Activated gamma-delta T cell (primary cell): ENCODE measurements at places on chromosomes 7 and 10.

GRCh38 chr10:113691381-113691780 lies 11.7 kb downstream of the CASP7 start:
- no peak for DNase-seq

DNA sequence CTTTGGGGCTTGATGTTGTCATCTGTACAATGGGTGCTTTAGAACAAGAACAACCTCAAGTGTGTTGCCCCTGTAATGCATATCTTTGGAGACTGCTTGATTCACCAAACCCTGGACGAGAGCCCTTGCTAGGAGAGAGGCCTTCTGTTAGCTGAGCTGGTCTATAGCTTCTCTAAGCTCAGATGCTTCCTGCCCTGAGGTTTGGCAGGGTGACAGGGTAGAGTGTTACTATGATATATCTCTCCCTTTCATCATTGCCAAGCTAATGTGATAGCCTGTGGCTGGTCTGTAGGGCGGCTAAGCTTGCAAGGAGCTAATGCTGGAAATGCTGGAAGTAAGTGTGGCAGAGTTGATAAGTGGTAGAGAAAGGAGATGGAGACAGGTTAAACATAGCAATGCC lies 364.1 kb downstream of the RPS24 start:
- no peak for DNase-seq

GRCh38 chr10:122847782-122848604 lies 2.3 kb upstream of the CUZD1 start:
- no peak for DNase-seq

DNA sequence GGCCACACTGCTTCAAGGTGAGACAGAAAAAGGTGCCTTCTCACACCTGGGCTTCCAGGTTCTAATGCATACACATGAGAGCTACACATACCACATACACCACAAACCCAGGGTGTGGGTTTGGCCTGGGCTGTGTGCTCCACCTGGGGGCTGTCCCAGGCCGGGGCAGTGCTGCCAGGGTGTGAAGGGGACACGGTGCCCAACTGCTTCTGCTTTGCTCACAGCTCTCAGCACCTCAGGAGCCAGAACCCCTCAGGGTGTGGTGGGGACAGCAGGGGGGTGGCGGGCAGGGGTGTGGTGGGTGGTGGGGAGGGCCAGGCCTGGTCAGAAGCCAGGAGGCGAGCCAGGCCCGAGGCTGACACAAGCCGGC lies 51.1 kb downstream of the TMEM209 start:
- no peak for DNase-seq

DNA sequence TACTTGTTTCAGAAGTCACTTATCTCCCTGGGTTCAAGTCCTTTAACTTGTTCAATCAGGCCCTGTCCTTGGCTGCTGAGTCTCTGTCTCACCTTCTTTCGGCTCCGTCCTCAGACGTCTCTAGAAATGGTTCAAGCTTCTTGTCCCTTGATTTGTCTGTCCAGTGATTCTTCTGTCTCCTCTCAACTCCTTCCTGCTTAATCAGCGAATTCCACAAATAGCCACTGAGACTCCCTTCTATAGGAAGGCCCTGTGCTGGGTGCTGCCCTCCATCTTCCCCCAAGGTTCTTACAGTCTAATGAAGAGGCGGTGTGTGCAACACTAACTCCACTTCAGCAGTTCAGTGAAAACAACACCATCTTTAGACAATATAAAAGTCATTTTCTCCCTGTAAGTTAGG lies 12.7 kb downstream of the FAM241B start:
- DNase-seq = no peak

DNA sequence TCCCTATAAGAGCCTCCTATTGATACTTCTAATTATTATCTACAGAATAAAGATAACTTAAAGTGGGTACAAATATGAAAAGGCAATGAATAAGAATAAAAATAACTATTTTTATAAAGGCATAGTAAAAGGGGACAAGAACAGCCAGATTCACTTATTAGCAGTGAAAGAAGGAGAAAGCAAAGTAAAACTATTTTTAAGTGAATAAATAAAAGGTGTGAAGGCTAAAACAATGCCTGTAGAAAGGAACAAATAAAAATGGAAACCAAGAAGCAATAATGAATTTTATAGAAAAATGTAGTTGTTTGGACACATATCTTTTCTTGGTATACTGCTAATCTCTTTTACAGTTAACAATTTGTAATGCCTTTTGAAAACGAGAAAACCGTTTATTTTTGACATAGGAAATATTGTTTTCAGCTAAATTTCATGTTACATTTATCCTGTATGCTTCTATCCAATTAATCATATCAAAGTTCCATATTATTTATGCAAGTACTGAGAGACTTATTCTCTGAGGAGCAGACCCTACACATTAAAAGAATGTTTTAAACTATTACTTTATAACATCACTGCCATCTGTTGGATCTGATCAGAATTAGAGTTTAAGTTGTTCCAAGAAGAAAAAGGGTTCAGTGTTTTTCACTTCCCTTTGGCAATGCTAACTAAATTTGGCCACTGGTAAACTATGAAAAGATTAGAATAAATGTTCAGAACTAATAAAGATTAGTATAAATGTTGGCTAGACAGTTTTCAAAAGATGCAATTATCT lies 59.1 kb downstream of the ARMC3 start:
- no peak for DNase-seq

GRCh38 chr7:103833401-103833800 lies 156.1 kb downstream of the RELN start:
- no peak for DNase-seq
